ENCODE measurements at places on chromosomes 16 and 17. TPM values are rescaled to one million over a fixed set of nuclear protein-coding genes. Genes with fewer than 3 reads are reported as not detected.

- peak; percentile 53 for DNase-seq
Measured at GRCh38 chr17:66508896-66509844, 206.8 kb downstream of the PRKCA start.

GRCh38 chr16:26806657-26807056 is 260.1 kb upstream of the C16orf82 start:
- DNase-seq = no peak

DNA sequence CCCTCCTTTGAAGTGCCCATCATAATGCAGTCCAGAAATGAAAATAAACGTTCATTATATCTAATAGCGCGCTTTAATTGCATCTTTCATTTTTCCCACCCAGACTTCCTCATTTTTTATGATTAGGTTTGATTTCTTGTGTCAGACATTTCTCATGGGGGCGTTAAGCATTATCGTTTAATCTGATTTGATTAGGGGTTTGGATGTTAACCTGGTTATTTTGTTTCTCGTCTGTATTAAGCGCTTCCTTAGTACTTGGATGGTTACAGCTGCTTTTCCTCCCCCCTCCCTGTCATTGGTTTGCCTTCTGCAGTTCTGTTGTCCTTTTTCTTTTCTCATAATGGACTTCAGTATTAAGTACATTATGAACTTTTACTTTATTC is 540 bp downstream of the MFSD11 start:
- DNase-seq = no peak

GRCh38 chr17:51908841-51909537 is 249.5 kb downstream of the CA10 start:
- no peak for DNase-seq

GRCh38 chr16:20674684-20675487 is 22.6 kb downstream of the ACSM1 start:
- DNase-seq = no peak

The CYGB gene
- 10.2 TPM for total RNA-seq
